ENCODE measurements at places on chromosomes 13 and 19. TPM values are rescaled to one million over a fixed set of nuclear protein-coding genes. Genes with fewer than 3 reads are reported as not detected.

DNA sequence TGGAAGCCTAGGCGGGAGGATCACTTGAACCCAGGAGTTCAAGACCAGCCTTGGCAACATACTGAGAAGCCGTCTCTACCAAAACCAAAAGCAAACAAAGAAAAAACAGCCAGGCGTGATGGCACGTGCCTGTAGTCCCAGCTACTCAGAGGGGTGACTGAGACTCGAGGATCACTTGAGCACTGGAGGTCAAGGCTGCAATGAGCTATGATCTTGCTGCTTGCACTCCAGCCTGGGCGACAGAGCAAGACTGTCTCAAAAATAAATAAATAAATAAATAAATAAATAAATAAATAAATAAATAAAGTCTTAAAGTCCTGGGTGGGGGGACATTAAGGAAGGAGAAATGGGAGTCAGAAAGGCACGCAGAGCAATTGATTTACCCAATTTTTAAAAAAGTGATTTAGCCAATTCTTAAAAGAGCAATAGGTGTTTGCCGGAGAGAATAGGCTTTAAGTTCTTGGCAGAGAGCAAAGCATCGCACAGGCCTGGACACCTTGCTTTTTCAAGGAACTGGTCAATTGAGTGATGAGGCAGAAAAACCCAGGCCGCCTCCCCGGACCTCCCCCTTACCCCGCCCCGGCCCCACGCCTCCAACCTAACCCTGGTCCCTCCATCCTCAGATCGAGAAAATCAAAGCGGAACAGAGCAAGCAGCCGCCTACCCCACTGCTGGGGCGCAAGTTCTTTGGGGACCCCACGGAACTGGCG lies 9.5 kb upstream of the SHKBP1 start:
- peak; percentile 83 for DNase-seq

DNA sequence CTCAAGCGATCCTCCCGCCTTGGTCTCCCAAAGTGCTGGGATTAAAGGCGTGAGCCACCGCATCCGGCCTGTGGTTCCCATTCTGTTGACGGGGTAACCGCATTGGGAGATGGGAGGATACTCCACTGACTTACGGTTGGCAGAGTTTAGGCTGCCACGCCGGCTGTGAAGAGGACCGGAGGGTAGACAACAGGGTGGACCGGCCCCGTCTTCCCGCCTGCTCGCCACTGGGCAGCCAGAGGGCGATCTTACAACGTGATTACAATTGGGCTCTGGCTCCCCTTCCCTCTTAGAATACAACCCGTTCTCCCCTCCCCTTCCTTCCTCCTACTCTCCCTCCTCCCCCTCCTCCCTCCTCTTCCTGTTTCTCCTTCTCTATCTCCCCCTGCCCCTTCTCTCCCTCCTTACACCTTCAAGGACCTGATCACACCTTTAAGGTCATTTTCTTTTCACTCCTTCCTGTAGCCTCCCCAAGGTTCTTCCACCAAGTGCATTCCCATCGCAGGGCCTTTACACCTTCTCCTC lies 957 bp upstream of the CCDC194 start:
- DNase-seq, result peak; percentile 98

- peak; percentile 64 for DNase-seq
These were observed 114.5 kb downstream of the STK24 start for GRCh38 chr13:98462241-98462882.

GRCh38 chr19:16885166-16885565 lies 3.6 kb upstream of the F2RL3 start:
- DNase-seq, result no peak

DNA sequence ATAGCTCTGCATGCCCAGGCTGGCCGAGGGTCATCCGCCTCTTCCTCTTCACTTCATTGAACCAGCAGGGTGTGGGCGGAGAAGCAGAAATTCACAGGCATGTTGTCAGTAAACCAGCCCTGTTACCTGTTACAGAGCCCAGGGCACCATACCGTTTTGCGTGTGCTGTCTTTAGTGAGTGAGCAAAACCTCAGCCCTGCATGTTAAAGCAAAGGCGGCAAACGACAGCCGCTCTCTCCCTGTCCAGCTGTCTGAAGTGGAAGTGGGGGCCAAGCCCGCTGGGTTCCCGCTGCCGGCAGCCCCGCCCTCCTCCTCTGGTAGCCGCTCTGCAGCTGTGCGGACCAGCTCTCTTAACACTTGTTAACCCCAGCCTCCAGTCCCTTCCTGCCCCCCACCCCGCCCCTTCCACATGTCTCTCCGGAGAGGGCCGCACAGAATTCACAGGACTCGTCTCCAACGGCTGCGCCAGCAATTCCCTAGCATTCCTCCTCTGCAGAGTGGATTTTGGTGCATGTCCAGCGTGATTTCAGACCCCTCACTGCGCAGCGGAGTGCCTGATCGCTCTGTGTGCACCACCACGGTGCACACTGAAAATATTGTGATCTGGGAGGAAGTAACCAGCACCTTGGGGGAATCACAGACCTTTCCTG lies 12.7 kb downstream of the KLHL26 start:
- peak; percentile 90 for DNase-seq

DNA sequence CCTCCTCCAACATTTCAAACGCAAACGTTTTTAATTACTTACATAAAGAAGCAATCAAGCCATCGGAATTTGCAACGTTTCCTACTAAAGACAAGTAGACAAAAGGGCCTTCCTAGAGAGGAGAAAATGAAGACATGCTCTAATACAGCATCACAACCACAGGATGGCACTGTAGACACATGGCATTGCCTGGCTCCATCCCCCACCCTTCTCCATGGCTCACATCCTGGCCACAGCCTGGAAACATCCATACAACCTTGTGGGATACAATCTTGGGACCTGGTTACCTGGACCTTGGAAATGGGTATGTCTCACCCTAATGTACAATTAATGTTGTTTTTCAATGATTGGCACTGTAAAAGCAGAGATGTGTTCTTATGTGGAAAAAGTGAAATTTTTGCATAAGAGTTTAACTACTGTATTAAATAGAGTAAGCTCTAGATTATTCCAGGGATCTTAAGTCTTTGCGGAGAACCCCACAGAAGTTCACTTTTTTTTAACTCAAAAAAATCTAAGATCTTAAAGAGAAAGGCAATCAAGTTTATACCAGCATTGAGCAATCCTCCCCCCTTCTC lies 21.5 kb downstream of the EBPL start:
- no peak for DNase-seq

GRCh38 chr19:11194656-11195558 lies 2.4 kb downstream of the KANK2 start:
- peak; percentile 93 for DNase-seq

DNA sequence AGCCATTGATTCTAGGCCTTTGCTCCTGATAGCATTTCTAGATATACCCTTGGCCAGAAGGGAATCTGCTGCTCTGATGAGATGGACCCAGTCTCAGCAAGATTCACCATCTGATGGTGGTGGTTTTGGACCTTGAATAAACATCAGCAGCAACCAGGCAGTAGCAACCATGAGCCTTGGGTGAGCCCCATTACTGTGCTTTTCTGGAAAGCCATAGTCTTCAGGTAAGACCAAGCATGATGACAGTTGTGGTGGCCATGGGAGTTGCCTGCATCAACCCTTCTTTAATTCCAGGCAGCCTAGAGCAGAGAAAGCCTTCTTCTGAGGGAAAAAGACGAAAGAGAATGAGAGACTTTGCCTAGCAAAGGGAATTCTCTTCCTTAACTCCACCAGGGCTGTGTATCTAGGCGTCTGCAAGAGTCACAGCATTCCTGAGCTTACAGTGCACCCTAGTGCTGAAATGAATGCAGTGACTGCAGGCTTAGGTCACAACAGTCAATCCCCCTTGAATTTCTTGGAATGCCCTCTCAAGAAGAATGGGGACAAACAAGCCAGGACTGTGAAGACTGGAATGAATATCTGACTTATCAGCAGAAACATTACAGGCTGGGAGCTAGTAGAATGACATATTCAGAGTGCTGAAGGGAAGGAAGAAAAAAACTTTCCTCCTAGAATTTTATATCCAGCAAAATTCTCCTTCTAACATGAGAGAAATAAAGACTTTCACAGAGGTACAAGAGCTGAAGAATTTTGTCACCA lies 942.4 kb upstream of the PCDH20 start:
- DNase-seq, result no peak

GRCh38 chr13:73300718-73301425 lies 242.1 kb downstream of the KLF5 start:
- DNase-seq, result no peak

DNA sequence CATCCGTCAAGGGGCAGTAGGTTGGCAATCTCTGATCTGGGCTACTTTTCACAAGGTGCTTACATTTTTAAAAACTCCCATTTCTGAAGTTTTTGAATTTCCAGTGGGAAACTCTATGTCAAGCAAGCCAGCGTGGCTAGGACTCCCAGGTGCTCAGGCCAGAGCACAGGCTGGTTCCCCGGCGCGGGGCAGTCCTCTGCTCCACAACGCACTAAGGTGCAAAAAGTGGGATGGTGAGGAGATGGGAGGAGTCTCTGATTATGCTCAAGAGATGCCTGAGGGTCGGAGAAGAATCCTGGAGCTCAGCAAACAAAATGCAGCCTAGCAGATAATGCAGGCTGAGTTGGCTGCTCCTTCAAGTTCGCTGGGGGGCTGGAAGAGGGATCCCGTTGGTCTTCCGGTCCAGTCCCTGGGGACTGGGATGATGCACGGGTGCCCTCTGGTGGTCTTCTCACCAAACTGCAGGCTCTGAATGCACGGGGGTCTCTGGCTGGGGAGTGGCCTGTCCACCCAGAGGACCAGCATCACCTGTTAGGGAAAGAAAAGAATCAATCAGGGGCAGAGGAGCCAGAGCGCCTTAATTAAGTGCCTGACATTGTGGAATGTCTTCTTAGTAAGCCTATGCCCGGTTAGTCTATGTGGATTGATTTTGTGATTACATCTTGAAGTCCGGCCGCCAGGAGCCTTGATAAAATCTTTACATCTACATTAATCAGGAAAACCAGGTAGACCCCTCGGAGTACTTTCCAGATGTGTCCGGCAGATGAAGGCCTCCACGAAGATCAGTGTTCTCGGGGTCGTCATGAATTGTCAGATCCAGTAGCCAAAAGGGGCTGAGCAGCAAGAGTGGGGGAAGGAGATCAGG lies 244.4 kb upstream of the MAB21L1 start:
- peak; percentile 88 for DNase-seq

DNA sequence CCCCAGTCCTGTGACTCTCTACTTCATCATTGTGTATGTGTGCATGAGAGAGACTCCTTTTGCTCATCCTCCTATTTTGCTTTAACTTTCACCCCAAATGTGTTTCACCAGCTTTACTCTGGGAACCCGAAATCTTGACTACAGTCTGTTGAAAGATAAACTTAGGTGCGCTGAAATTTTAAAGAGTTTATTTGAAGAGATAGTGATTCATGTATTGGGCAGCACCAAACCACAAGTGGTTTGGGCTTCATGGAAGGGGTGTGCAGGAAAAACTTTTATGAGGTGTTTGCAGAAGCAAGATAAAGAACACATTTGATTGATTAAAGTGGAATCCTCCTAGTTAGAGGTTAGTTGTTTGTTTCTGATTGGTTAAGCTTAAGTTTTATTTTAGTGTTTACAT lies 50.8 kb upstream of the RFC3 start:
- no peak for DNase-seq

- no peak for DNase-seq
These were observed 16.6 kb upstream of the LSM14A start for GRCh38 chr19:34155686-34156085.

- DNase-seq, result no peak
These were observed 26.9 kb downstream of the TMED1 start for GRCh38 chr19:10808937-10809649.

GRCh38 chr13:49488563-49488962 lies 7.2 kb upstream of the PHF11 start:
- DNase-seq, result no peak

DNA sequence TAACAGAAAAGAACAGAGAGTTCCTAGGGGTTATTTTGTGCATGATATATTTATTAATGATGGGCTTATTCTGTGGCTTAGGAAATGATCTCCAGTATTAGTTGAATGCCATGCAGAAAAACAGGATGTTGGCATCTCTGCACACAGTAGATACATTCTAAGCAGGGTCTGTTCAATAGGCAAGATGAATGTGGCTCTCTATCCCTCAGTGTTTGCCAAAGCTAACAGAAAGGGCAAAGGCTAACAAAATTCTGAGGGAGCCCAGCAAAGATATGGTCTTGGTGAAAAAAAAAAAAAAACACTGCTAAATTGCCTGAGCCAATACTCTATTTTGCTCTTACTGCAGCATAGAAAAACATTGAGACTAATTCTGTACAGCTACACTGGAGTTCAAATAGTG lies 1095.8 kb downstream of the UQCRFS1 start:
- no peak for DNase-seq

GRCh38 chr19:46147791-46148288 lies at the start of gene IGFL2:
Gene IGFL2 (plus strand): TSS chr19:46148238. CDS start chr19:46148279, 41 bp downstream.
- no peak for DNase-seq

DNA sequence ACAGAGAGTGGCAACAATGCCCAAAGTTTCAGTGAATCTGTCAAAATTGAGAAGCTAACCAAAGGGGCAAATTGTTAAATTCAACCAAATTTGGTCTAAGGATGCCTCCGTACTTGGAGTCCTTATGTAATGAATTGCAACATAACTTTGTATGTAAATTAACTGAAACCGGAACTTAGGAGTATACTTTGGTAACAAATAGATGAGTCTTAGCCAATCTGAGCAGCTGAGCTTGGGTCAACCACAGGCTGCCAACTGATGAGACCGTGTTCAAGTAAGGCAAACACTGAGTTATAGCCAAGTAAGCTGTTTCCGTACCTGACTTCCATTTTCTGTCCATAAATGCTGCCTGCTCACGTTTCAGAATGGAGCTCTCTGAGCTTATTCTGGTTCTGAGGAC lies 5.3 kb downstream of the VWA8 start:
- DNase-seq, result no peak

GRCh38 chr13:35930665-35931631 lies 200.2 kb downstream of the DCLK1 start:
- DNase-seq, result peak; percentile 13

- DNase-seq, result peak; percentile 15
These were observed 17.3 kb downstream of the BICRA start for GRCh38 chr19:47626238-47626637.

Gene MTUS2
- 0.36 TPM for total RNA-seq

Gene CACNA1A
- total RNA-seq, result 2.1 TPM

Gene IL12RB1
- total RNA-seq, result 0.29 TPM

Gene TSSK6
- total RNA-seq, result 4.3 TPM

Gene TGFBR3L
- total RNA-seq, result not detected

Gene SLC25A41
- not detected for total RNA-seq

Gene FXYD7
- total RNA-seq, result not detected

Gene ALKBH7
- total RNA-seq, result 48.9 TPM

Gene SIGLEC5
- under 0.01 TPM for total RNA-seq

Gene PRR19
- 0.36 TPM for total RNA-seq

Gene ZNF177
- total RNA-seq, result 0.72 TPM

Gene SULT2B1
- not detected for total RNA-seq
